HFF-Myc (cell line): ENCODE measurements at places on chromosomes 6 and 20.

GRCh38 chr6:133553652-133554051, 312.5 kb downstream of the EYA4 start:
- no peak for DNase-seq

GRCh38 chr6:132190815-132191175, 210.5 kb downstream of the MOXD1 start:
- peak; percentile 49 for DNase-seq

- no peak for DNase-seq
Observed at GRCh38 chr6:52547647-52548352, 29.1 kb downstream of the TRAM2 start.

DNA sequence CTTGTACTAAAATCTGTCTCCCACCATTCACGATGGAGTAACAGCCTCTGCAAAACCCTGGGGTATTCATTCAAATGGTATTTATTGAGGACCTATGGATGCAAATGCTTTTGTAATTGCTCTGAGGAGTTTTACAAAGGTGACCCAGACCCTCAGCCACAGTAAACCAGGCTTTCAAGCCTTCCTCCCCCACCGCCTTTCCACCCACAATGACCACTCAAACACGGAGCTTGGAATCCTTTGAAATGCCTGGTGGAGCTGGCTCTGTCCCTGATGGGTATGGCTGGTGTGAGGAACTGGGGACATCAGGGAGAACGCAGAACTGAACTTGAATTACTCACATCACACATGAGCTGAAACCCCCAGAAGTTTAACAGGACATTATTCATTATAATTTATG, 246.4 kb downstream of the CDH26 start:
- no peak for DNase-seq

GRCh38 chr20:32586291-32586690, 1.2 kb upstream of the NOL4L start:
- no peak for DNase-seq

DNA sequence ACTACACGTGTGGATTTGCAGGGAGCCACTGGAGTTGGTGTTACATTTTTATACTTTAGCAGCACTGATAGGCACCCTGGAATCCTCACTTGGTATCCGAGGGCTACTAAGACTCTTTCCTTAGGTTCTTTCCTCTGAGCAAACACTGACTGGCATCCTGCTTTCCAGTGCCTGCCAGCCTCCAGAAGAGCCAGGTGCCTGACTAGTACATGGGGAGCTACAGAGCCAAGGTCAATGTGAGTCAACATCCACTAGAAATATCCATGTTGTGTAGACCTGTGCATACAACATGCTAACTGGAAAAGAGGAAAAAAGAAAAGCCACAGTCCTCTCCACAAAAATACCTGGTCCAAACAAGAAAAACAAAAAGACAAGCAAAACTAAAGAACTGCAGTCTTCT, 5.9 kb downstream of the TUBB1 start:
- DNase-seq, result no peak

- no peak for DNase-seq
Observed at GRCh38 chr6:168411793-168412192, 29.2 kb upstream of the SMOC2 start.

DNA sequence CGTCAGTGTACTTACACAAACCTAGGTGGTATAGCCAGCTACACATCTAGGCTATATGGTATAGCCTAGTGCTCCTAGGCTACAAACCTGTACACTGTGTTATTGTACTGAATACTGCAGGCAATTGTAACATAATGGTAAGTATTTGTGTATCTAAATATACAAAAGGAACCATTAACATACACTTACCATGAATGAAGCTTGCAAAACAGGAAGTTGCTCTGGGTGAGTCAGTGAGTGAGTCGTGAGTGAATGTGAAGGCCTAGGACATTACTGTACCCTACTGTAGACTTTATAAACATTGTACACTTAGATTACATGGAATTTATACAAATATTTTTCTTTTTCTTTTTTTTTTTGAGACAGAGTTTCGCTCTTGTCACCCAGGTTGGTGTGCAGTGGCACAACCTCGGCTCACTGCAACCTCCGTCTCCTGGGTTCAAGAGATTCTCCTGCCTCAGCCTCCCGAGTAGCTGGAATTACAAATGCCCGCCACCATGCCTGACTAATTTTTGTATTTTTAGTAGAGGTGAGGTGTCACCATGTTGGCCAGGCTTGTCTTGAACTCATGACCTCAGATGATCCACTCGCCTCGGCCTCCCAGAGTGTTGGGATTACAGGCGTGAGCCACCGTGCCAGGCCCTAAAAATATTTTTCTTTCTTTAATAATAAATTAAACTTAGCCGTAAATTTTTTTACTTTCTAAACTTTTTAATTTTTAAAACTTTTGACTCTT, 15.4 kb upstream of the KIAA1755 start:
- peak; percentile 61 for DNase-seq

GRCh38 chr6:108711826-108712225, 136.4 kb upstream of the ARMC2 start:
- no peak for DNase-seq

- no peak for DNase-seq
Observed at GRCh38 chr20:18543932-18544331, 23.3 kb upstream of the SMIM26 start.

GRCh38 chr6:54802775-54803634, 43.6 kb upstream of the FAM83B start:
- peak; percentile 19 for DNase-seq

GRCh38 chr20:17640875-17641378, 41.1 kb downstream of the RRBP1 start:
- no peak for DNase-seq

- no peak for DNase-seq
Observed at GRCh38 chr20:14493408-14493807, 156.0 kb upstream of the FLRT3 start.

- no peak for DNase-seq
Observed at GRCh38 chr6:2502998-2503674, 247.6 kb downstream of the MYLK4 start.

DNA sequence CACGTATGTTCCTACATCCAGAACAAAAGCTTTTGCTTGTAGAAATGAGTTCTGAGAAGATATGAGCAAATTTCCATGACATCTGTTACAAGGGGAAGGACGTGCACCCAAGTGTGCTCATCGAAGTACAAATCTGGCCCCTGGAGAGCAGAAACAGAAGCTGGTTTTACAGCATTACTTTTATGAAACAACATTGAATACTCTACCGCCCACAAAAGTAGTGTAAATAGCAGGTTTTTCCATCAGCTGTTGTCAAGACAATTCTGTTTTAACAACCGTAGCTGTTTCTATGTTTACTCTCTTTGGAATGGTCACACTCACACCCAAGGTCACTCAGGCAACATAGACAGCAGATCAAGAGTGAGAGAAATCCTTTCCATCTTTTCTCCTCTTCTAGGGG, 114.2 kb upstream of the SSTR4 start:
- DNase-seq, result no peak

GRCh38 chr6:19450651-19451050, 386.5 kb upstream of the ID4 start:
- no peak for DNase-seq
